ENCODE measurements at places on chromosomes 16 and 17.

DNA sequence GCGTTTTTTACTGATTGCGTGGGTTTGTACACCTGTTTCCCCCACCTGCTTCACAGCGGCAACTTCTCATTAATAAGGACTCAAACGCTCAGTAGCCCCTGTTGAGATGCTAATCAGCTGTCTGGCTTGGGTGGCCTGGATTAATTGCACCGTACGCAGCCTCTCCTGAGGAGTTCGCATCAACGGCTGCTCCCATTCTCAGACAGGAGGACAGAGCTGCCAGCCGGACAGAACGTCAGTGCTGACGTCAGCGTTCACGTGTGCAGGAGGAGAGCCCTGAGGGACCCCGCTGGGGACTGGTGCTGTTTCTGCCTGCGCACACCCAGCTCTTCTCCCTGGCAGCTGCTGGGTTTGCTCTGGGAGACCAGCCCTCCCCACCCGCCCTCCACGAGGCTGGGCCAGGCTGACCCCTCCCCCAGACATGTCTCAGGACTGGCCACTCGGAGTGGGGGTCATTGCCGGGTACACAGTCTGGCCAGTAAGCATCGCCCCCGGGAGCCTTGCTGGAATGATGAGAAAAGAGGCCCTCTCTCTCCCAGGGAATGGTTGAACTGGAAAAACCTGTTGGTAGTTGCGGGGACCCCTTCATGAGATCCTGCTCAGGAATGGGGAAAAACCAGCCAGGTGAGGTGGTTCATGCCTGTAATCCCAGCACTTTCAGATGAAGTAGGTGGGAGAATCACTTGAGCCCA lies 5.7 kb upstream of the BANP start:
- no peak for DNase-seq

DNA sequence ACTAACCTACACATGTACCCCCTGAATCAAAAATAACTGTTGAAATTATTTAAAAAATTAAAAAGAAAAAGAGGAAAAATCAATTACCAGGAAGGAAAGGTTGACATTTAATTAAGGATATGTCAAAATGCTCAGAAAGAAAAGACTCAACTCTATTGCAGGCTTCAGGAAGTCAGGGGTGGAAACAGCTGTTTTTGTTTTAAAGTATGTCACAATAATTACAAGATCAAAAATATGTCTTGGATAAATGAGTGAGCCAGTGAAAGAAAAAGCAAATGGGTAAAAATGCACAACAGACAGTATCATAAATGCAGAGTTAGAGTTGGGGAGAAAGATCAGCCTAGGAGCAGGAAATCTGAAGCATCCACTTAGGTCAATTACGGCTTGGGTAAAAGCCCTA lies 146.0 kb downstream of the CDH11 start:
- DNase-seq, result no peak

DNA sequence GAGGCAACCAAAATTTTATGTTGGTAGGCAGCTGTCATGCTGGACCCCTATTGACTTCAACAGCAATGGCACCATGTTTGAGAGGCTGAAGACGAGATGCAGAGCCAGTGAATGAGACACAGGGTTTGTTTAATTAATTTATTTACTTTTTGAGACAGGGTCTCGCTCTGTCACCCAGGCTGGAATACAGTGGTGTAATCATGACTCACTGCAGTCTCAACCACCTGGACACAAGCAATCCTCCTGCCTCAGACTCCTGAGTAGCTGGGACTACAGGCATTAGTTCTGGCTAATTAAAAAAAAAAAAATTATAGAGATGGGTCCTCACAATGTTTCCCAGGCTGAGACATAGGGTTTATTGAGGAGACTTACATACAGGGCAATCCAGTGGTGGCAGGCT lies 36.2 kb upstream of the PPM1D start:
- DNase-seq, result no peak

DNA sequence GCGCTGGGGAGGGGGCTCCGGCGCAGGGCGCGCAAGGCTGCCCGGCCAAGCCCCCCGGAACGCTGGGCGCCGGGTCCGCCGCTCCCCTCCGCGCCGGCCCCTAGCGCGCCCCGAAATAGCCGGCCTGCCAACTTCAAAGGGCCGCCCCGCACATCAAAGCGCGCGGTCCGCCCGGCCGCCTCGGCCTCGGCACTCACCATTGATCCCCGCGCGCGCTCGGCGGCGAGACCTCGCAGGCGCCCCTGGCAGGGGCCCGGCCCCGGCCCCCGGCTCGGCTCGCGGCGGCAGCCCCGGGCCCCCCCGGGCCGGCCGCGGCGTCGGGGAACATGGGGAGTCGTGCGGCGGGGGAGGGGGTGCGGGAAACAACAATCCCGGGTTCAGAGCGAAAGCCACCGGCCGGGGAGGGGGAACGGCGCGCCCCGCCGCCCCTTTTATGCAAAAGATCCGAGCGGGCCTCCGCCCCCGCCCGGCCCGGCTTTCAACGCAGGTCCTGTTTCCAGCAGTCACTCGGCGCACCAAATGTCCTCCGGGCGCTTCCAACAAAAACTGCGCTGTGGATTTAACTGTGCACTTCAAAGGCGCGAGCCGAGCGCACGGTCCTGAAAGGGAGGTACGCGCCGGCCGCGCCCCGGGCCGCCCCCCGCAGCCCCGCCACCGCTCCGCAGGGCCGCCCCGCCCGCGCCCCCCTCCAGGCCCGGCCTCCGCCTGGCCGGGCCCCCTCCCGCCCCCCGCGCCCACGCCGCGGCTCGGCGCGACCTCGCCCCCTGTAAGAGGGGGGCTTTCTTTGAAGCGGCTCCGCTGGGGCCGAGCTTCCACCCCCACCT lies 608 bp downstream of the AXIN2 start:
- DNase-seq, result peak; percentile 64

DNA sequence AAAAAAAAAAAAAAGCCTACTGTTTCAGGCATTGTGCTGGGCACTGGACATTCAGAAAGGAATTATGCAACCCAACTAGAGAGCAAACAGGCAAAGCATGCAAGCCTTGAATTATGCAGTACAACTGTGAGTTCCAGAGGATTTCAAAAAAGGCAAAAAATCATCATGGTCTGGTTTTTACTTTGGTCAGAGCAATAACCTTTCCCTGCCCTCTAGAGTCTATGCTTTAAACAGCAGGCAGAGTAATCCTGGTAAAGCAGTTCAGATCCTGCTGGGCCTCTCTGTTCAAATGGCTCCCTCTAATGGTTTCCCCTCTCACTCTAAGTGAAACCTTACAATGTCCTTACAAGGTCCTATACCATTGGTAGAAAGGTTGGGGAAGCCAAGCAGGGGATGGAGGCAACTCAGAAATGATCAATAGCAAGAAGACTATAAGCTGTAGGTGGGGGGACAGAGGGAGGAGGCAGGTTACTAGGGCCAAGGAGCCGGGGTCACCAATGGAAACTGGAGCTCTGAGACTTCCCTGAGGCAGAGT lies 4.6 kb upstream of the TAF15 start:
- DNase-seq, result no peak

- DNase-seq, result no peak
These were observed 31.0 kb upstream of the PITPNA start for GRCh38 chr17:1593630-1593931.

DNA sequence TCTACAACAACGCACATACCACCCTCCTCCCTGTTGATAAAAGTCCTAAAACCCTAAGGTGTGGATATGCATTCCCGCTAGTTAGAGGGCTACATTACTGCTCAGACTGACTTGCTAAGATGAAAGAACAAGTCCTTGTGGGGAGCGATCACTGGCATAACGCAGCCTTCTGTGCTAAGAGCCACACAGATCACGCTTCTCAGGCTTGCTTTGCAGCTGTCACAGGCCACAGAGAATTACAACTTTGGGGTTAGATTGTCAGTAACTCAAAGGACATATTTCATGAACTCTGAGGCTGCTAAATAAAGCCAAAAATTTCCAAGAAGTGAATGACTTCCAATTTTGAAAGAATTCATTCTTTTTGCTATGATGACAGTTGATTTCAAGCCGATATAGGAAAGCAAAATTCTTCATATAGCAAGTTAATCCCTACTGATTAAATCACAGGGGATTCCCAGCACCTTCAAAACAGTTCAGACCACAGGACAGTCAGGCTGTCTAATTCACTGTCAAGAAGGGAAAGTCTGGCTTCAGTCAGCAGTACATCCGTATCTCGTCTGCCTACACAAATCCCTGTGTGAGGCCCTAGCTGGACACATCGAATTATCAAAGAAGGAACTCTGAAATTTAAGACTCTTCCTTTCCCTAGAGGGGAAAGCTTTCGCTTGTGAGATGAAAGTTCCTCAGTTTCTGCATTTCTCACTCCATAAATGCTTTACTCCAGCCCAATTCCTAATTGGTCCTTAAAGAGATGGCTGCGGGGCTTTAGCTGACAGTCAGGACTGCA lies 107.1 kb downstream of the VPS53 start:
- no peak for DNase-seq

DNA sequence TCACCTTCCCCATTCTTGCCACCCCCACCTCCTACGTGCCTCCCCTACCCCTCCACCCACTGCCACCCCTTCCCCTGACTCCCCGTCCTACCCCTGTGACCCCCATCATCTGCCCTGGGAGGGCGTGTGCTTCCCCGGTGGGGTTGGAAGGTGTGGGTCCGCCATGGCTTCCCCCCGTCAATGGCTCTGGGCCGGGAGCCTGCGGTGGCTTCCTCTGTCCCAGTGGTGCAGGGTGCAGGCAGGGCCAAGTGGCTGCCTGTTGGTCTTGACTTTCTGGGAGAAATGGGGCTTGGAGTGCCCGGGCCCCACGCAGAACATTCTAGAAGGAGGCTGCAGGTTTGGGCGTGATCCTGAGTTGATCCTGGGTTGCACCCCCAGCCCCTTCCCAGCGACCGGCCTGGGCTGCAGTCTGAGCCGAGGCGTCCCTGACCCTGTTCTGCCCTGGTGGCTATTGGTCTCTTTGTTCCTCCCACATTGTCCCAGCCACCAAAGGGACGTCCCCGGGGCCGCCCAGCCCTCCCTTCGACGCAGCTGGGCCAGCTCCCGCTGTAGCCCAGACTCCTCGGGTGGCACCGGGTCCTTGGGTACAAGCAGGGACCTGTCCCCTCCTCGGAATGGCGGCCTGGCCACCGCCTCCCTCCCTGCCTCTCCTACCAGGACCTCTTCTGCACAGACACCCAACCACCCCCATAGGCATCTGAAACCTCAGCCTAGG lies 25.7 kb downstream of the GSE1 start:
- DNase-seq, result no peak

GRCh38 chr16:22938647-22939046 lies 124.7 kb downstream of the HS3ST2 start:
- DNase-seq, result no peak

DNA sequence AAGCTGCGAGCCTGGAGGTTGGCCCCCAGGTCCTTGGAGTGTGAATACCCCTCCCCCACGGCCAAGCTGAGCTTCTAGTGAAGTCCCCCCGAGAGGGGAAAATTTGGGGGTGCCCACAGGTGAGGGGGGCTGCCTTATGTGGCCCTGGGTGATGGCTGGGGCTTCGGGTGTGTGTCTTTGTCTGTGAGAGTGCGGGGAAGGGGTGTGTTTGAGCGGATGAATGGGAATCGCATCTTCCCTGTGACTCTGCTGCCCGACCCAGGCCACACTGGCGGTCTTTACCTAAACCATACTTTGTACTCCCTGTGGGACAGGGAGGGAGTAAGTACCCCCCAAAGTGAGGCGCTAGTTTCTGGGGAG lies 1.3 kb downstream of the SBK1 start:
- no peak for DNase-seq

DNA sequence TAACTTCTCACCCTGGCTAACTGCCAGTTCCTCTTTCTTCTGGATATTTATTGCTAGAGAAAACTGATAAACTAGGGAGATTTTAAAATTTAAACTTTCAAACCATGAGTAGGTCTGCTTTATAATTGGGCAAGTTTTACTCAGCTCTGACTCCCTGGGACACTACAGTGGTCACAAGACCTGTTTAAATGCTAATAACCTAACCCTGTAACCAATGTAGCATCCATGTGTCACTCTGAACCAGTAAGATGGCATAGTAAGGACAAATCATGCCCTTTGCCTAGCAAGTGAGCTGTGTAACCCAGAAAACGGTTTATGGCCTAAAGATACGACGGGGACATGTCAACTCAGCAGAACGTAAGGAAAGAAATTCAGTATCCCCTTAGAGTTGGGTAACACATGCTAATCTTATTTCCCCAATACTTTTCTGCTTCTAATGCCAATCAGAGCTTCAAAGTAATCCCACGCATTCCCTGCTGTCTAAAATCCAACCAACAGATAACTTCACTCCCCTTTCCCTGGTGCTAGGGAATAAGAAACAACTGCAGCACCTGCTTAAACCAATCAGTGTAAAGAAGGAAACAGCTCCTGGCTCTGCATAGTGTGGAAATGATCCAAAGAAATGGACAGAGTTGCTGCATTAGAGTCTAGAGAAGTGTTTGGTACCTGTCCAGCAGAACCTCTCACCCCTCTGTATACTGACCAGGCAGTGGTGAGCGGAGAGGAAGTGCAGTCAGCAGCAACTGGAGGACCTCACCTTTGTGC lies 85.7 kb downstream of the NCOR1 start:
- no peak for DNase-seq

- no peak for DNase-seq
These were observed 2.1 kb upstream of the FBXO47 start for GRCh38 chr17:38969281-38969680.

DNA sequence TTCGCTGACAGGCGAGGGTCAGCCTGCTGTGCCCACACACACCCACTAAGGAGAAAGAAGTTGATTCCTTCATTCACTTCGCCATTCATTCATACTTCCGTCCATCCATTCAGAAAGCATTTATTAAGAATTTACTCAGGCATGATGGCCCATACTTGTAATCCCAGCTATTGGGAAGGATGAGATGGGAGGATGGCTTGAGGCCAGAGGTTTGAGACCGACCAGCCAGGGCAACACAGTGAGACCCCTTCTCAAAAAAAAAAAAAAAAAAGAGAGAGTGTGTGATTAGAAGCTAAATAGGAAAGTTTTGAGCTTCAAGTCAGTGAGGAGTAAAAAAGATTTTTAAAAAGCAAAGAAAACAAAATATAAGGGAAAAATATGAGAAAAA lies 8.7 kb downstream of the CES2 start:
- DNase-seq, result no peak

DNA sequence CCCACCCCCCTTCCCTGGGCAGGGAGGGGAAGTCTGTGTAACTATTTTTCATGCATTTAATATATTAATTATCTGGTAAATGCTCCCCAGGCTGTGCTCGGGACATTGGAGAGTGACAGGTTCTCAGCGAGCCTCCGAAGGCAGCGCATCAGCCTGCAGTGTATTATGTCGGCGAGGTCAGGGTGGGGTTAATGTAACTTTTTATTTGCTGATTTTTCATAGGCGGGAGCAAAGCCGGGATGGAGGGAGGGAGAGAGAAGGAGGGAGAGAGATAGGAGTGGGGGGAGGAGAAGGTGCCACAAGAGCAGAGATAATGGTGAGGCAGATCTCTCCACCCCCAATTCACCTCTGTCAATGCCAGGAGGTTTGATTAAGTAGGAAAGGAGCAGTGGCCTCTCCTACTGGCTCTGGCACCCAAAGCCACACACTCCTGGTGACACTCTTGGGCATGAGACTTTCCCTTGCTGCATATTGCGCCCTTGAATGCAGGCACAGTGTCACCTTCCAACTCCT lies 104.0 kb downstream of the MRM1 start:
- DNase-seq, result no peak

GRCh38 chr16:26111900-26112299 lies 420.1 kb downstream of the HS3ST4 start:
- no peak for DNase-seq

- DNase-seq, result no peak
These were observed 5.8 kb downstream of the WIPF2 start for GRCh38 chr17:40224718-40225550.

Measured in stimulated activated CD4-positive, alpha-beta T cell treated with anti-CD3 and anti-CD28 coated beads, Interleukin-1b, Interleukin-23, amount 100 ng/mL, for 4 hours (primary cell).